Central memory CD4-positive, alpha-beta T cell (primary cell): ENCODE measurements at places on chromosomes 16 and 17.

DNA sequence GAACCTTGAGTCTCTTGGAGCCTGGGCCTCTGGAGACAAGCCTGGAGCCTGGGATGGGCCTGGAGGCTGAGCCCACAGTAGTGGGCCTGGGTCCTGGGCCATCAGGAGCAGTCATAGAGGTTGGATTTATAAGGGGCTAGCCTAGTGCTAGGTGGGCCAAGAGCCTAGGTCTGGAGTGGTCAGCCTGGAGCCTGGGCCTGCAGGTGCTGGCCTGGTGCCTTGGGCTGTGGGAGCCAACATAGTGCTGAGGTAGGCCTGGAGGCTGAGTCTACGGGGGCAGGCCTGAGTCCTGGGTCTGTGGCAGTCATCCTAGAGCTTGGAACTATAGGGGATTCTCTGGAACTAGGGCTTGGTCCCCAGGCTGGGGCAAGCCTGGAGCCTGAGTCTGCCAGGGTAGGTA, 414.1 kb downstream of the XYLT1 start:
- DNase-seq = no peak

GRCh38 chr16:3641801-3642396, 12.6 kb upstream of the DNASE1 start:
- no peak for DNase-seq

DNA sequence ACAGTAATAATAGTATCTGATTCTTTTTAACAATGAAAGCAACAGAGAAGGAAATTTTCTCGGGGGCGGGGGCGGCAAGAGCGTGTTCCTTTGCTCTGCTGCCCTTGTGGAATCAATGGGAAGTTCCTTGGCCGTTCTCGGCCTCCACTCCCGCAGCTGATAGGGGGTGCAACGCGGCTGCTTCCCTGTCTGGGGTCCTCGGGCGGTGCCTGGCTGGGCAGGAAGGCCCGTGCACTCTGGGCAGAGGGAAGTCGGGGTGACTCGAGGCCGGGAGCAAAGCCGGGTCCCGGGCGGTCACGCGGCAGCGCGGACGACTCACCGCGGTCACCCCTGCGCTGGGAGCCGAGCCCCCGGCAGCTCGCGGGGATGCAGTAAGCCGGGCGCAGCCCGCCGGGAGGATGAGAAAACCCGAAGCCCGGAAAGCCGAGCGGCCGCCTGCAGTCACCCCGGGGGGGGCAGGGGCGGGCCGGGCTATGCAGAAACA, 2.5 kb downstream of the TUBB3 start:
- no peak for DNase-seq

GRCh38 chr16:76157629-76158028, 119.6 kb upstream of the CNTNAP4 start:
- DNase-seq = no peak

DNA sequence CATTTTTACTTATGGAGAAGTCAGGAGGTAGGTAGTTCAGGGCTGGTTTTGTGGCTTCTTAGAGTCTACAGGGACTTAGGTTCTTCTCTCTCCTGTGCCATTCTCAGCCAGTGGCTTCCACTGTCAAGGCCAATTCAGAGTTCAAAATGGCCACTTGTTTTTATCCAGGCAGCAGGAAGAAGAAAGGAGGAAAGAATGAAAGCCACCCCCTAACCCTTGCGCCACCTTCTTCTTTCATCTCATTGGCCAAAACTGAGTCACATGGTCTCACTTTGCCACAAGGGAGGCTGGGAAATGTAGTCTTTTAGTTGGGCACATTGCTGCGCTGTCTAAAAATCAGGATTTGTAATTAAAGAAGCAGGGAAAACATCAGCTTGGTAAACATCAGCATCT, 60.8 kb upstream of the MED9 start:
- peak; percentile 24 for DNase-seq

DNA sequence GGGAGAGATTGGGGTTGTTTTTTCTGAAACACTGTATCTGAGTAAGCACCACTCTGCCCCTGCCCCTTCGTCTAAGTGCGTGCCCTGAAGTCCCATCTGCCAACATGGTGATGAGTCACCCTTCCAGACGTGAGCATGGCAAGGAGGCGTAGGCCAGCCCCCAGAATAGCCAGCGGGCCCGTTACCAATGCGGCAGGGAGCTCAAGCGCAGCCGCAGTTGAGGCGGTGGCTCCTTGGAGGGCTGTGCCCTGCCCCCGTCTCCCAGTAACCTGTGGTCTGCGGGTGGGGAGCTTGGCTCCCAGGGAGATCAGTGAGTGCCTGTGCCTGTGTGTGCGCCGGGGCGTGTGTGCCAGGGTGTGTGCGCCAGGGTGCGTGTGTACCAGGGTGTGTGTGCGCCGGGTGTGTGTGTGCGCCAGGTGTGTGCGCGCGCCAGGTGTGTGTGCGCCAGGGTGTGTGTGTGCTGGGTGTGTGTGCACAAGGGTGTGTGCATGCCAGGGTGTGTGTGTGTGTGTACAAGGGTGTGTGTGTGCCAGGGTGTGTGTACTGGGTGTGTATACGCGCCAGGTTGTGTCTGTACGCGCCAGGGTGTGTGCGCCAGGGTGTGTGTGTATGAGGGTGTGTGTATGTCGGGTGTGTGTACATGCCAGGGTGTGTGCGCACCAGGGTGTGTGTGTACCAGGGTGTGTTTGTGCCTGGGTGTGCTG, 98.6 kb upstream of the CHMP6 start:
- DNase-seq = peak; percentile 30

DNA sequence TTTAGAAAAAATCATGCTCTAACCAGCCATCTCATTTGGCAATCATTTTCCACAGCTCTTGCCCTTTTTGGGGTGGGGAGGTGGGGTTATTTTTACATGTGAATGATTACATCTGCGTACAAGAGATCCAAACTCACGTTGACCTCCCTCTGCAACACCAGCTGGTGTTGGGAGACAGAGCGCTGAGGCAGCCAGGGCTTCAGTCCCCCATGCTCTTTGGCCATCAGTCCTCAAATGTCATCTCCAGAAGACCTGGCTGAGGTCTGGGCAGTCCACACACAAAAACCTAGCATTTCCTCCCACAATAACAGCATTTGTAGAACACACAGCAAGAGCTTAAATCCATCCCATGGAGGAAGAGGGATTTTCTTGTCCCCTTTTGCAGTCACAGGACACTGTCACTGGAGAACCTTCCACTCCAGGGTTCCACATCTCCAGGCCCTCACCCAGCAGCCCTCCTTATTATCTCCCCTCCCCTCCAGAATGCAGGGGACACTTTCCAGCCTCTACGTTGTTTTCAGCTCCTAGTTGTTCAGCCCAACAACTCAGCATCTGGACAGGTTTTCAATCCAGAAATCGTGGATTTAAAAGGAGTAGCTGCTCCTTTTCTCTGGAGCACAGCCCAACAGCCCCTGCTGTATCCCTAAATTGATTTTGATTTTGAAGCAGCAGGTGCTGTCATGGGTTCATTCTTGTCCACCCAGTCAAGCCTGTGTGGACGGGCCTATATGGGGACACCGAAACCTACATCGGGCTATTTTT, 21.1 kb downstream of the MEOX1 start:
- DNase-seq = no peak

- no peak for DNase-seq
These were observed 47.5 kb downstream of the BAIAP2 start for GRCh38 chr17:81082177-81083073.

DNA sequence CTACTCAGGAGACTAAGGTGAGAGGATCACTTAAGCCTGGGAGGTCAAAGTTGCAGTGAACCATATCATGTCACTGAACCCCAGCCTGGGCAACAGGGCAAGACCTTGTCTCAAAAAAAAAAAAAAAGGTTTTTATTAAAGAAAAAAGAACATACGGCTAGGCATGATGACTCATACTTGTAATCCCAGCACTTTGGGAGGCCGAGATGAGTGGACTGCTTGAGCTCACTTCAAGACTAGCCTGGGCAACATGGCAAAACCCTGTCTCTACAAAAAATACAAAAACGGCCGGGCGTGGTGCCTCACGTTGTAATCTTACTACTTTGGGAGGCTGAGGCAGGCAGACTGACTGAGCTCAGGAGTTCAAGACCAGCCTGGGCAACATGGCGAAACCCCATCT, 38.4 kb downstream of the RANBP10 start:
- DNase-seq = no peak

DNA sequence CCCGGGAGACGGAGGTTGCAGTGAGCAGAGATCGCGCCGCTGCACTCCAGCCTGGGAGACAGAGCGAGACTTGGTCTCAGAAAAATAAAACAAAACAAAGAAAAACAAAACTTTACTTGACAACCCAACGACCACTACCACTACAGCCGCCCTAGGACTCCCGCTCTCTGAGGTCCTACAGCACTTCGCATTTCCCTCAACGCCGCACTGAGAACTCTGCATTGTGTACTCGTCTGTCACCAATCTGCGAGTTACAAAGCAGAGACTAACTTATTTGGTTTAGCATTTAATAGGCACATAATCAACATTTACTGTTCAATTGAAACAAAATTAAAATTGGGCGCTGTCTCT, 479 bp upstream of the ZNF207 start:
- no peak for DNase-seq

DNA sequence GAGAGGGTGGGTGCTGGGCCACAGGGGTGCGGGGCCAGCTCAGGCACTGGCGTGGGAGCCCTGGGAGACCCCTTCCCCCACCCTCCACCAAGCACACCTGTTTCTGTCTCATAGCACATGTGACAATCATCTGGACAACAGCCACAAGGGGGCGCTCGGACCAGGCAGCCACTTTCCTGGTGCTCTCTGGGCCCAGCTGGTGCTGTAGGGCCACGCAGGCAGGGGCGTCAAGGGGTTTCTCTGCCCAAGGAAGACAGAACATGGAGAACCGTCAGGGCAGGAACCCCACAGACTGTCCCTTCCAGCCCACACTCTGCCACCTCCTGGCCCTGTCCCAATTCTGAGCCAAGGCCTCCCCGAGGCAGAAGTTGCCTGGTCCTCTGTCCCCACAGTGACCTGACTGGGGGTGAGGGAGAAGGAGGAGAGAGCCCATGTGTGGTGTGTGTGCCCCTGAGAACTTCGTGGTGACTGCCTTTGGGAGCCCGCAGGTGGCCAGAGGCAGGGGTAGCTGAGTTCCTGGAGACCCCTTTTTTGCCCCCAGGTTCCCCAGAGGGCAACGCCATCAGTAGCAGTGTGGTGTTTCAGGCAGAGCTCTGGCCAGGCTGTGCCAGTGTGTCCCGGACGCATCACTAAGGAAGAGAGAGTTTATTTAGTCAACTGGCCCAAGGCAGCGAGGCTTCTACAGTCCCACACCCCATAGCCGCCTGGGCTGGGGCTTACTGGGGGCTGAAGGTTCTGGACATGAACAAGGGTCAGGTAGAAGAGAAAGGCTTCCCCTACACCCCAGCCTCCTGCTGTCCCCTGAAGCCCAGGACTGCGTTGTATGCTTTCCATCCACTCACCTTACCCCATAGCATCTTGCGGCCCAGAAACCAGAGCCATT, 3.1 kb upstream of the SETD6 start:
- peak; percentile 68 for DNase-seq

DNA sequence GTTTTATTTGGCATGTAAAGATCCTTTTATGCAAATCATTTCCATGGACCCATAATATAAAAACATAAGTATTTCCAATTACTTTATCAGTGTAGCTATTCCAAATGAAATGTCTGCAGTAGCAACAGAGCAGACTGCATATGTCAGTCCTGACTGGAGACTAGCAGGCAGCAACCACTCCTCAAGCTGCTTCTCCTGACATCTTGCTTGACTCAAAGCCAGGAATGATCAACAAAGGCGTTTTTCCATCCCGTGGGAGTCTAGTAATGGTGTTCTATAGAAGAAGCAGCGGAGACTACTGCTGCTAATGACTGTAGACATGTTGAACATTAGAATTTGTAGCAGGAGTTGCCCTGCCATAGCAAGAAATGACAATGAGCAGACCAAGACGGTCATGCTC, 73.2 kb upstream of the AKTIP start:
- no peak for DNase-seq

DNA sequence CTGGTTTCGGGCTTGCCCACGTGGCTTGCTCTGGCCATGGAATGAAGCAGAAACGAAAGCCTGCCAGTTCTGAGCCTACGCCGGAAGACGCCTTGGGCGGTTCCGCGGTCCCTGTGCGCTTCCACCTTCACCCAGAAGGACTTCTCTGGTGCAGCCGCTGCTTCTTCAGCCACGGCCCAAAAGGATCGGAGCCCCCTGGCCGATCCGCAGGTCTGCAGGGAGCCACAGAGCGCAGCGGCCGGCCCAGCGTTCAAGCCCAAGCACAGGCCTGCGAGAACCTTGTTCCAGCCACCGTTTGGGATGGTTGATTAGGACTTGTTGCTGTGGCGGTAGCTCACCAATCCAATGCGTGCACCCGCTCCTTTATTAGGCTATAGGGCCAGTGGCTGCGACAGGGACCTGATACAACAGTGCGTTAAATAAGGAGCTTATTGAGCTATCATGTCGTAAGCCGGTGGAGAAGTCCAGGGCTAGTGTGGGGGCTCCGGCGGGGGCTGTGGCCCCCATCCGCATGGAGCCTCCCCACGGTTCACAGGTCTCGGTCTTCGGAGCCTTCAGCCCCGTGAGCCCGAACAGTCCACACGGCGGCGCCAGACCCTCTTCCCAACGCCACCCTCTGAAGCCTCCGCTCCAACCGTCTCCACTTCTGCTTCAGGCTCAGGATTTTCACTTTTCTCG, 10.2 kb upstream of the MPP2 start:
- peak; percentile 46 for DNase-seq

- DNase-seq = no peak
These were observed 224.1 kb upstream of the TBX2 start for GRCh38 chr17:61175298-61176142.

GRCh38 chr17:46878055-46878454, 26.7 kb downstream of the WNT9B start:
- DNase-seq = no peak

DNA sequence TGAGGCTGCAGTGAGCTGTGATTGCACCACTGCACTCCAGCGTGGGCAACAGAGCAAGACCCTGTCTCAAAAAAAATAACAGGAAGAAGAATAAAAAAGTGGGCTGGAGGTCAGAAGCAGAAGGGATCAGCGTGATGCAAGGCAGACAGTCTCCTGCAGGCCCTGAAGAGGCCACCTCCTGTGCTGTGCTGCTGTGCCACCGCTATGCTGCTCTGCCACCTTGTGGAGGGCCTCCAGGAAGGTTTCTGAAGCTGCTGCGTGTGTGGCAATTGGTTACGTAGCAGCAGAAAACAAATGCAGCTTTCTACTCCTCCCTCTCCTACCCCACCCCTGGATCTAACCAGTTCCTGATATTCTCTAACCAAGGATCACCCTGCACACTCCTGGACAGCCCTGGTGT, 815.5 kb downstream of the KCNJ18 start:
- DNase-seq = no peak

- no peak for DNase-seq
These were observed 81.7 kb downstream of the RTN4RL1 start for GRCh38 chr17:1943436-1943831.

GRCh38 chr17:76502341-76503211, 1.4 kb upstream of the RHBDF2 start:
- no peak for DNase-seq

DNA sequence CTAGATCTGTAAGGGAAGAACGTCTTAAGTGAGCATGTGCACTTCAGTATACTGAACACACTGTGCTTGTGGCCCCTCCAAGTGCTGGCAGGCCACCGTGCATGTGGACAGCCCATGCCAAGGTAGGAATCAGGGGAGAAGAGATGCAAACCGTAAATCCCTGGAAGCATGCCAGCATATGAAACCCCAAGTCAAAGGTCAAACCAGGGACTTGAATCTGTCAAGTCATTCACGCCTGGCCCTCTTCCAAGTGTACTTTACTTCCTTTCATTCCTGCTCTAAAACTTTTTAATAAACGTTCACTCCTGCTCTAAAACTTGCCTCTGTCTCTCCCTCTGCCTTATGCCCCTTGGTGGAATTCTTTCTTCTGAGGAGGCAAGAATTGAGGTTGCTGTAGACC, 2.8 kb upstream of the ATXN2L start:
- no peak for DNase-seq

GRCh38 chr16:61042737-61043136, 993.5 kb downstream of the CDH8 start:
- DNase-seq = no peak
